ENCODE measurements at places on chromosomes 5 and 9. TPM values are rescaled to one million over a fixed set of nuclear protein-coding genes. Genes with fewer than 3 reads are reported as not detected.

The PRR16 gene
- total RNA-seq, result not detected

The MOB3B gene
- total RNA-seq, result 0.29 TPM

The MYMK gene
- not detected for total RNA-seq

The LRRC14B gene
- not detected for total RNA-seq

The LHFPL2 gene
- not detected for total RNA-seq

The DIPK1B gene
- total RNA-seq, result not detected

The GLIPR2 gene
- total RNA-seq, result 28.4 TPM

The SV2C gene
- 0.26 TPM for total RNA-seq

The ANKRD34B gene
- total RNA-seq, result not detected

The OTP gene
- total RNA-seq, result not detected

The NUDT12 gene
- 1.1 TPM for total RNA-seq

The OLFM1 gene
- total RNA-seq, result 0.30 TPM

The SHOC1 gene
- not detected for total RNA-seq

The SLC4A9 gene
- 0.07 TPM for total RNA-seq

The LYSMD3 gene
- 15.5 TPM for total RNA-seq

The AIF1L gene
- 0.12 TPM for total RNA-seq

The PTGDS gene
- 1.2 TPM for total RNA-seq

The SVEP1 gene
- total RNA-seq, result not detected

The SRA1 gene
- 47.3 TPM for total RNA-seq

The BRINP1 gene
- not detected for total RNA-seq

The SPATA31E1 gene
- total RNA-seq, result not detected

The OR1N2 gene
- total RNA-seq, result not detected

The INVS gene
- 21.3 TPM for total RNA-seq

The PRELID2 gene
- total RNA-seq, result 2.2 TPM

The PAIP1 gene
- total RNA-seq, result 34.0 TPM

The HOMER1 gene
- 5.2 TPM for total RNA-seq

The CSF1R gene
- total RNA-seq, result not detected

The FAM163B gene
- not detected for total RNA-seq

The DMRTA1 gene
- not detected for total RNA-seq

The SLC25A2 gene
- 0.56 TPM for total RNA-seq

The INSL4 gene
- total RNA-seq, result not detected

The ARID3C gene
- 0.26 TPM for total RNA-seq

The SLC6A7 gene
- not detected for total RNA-seq

The MZB1 gene
- 51.7 TPM for total RNA-seq

The FNBP1 gene
- total RNA-seq, result 153 TPM

The KIF20A gene
- total RNA-seq, result 61.7 TPM

The CEP72 gene
- 32.2 TPM for total RNA-seq

The C5orf58 gene
- not detected for total RNA-seq

The PCDHGB1 gene
- not detected for total RNA-seq

The IL5 gene
- total RNA-seq, result 0.35 TPM

The ARHGEF28 gene
- total RNA-seq, result not detected

The KIF12 gene
- not detected for total RNA-seq

The INSL6 gene
- total RNA-seq, result not detected

The PCDHGA7 gene
- total RNA-seq, result 0.07 TPM

The CNTFR gene
- total RNA-seq, result not detected

The C1QTNF2 gene
- total RNA-seq, result not detected

The HTR4 gene
- not detected for total RNA-seq

The LHX2 gene
- total RNA-seq, result not detected

The F12 gene
- 2.2 TPM for total RNA-seq

The S100Z gene
- 0.42 TPM for total RNA-seq

Measured in activated CD8-positive, alpha-beta memory T cell treated with anti-CD3 and anti-CD28 coated beads, Interleukin-2, amount 10 ng/mL, durations not matched to agents 7 days and 5 days (primary cell).